ENCODE measurements at places on chromosomes 12 and 14.
A peak's percentile ranks its signal among the peaks of the same experiment; 100 is the strongest.

DNA sequence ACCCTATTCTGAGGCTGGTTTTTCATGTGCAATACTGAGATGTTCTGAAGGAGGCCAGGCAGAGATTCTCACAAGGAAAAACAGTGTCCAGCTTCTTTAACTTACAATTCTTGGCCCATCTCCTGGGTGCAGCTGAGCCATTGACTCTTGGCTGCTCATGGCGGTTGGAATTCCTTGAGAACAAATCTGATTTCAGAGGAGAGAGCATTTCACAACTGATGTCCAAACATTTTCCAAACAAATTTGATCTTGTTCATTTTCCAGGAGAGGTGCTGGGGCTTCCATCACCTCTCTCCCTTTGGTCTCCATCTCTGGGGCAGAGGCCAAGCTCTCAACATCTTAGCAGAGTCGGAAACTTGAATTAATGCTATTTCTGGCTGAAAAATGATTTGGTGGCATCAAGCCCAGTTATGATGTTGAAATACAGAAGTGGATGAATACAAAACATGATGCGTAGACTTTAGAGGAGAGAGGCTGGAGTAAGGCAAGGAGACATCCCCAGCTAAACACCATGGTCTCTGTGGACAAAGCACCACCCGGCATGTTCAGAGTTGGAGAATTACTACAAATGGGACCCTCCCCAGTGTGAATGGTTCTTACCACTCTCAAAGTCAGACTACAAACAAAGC, 593.0 kb downstream of the VRK1 start:
- no peak for DNase-seq

- DNase-seq: no peak
These were observed 11.1 kb downstream of the GPR84 start for GRCh38 chr12:54352891-54353874.

DNA sequence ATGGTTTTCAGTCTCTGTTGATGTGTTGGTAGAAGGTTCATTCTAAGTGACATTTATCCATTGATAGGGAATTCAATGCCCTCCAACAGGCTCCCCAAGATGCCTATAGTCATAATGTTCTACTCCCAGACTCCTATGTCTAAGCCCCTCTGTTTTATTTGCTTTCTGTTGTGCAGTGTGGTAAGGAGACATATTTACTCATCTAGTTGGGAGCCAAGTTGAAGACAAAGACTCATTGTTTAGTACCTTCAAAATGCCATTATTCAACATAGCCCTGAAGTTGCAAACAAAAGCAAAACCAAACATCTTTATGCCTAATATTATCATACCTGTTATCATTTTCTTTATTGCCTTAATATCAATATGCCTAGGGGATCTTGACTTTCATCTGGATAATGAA, 302.1 kb downstream of the RMST start:
- no peak for DNase-seq

DNA sequence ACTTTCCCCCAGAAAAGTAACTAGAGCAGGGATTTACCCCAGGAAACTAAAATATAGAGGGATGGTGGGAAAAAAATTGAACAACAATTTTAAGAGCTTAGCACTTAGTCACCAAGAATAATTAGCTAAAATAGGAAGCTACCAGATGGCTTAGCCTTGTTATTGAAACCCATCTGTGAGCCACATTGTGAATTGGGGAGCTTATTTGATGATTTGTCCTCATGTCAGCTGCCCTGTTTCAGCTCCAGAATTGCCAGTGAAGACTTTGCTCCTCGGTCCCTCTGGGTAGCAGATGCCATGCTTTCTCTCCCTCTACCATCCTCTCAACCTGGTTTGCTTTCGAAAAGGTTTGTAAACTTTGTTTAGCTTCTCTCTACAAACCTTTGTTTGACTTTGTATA, 67.7 kb upstream of the PTHLH start:
- no peak for DNase-seq

- no peak for DNase-seq
These were observed 5.7 kb downstream of the RITA1 start for GRCh38 chr12:113191227-113191626.

GRCh38 chr12:15268927-15269552, 47.8 kb upstream of the RERG start:
- peak; percentile 54 for DNase-seq

DNA sequence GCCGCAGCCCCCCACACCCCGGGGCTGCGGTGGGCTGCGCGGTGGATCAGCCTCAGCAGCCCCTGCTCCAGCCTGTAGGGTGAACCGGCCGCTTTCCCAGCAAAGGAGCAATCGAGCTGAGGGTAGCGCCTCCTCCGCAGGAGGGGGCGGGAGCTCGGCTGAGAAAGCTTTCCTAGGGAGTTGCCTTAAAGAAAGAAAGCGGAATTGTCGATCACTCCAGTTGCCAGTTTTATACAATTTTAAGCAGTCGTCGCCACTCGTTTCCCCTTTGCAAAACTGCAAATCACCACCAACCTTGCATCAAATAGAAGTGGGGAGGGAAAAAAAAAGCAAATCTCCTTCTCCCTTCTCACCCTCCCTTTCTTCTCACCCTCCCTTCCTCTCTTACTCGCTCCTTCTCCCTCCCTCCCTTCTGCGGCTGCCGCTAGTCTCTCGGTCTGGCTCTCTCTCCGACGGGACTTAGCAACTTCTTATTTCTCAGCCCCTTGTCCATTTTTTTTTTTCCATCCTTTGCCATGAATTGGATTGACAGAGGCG, at the start of gene PDE3A:
Gene PDE3A (plus strand): TSS at position 424 of the 537 bp plus-strand sequence. CDS start 748 bp downstream, outside the sequence.
- no peak for DNase-seq
